Lower lobe of right lung (tissue), 2 donors: ENCODE measurements at places on chromosomes 1 and 21. TPM values are rescaled to one million over a fixed set of nuclear protein-coding genes. Genes with fewer than 3 reads are reported as not detected.

DNA sequence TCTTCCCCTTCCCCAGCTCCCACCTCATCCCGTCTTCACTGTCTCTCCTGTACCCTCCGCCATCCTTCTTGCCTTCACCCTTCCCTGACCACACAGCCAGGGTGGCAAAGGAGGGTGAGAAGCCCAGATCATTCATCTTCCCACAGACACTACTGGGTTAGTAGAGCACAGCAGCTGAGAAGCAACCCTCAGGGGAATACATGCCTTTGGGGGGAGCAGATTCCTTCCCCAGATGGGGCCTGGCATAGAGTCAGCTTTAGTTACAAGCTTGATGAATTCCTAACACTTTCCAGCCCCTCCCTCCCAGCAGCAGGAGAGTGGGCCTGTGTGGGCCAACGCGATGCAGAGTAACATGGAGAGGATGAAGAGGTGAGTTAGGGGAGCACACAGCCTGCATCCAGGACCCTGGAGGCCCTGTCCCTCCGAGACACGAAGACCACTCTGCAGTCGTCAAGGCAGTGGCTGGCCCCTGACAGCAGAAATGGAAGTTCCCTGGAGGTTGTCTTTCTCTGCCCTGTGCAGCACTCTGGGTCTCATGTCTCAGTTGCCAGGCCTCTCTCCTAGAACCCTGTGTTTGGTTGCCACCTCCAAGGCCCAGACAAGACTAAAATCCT is 8.8 kb upstream of the BTG2 start:
- no peak overlapping the region for H3K27ac ChIP-seq
- no peaks in the 10 kb centered on the region for H3K36me3 ChIP-seq
- H3K4me1 ChIP-seq, result peaks cover 2% of the 10 kb centered on the region
- H3K4me3 ChIP-seq, result no peak overlapping the region

DNA sequence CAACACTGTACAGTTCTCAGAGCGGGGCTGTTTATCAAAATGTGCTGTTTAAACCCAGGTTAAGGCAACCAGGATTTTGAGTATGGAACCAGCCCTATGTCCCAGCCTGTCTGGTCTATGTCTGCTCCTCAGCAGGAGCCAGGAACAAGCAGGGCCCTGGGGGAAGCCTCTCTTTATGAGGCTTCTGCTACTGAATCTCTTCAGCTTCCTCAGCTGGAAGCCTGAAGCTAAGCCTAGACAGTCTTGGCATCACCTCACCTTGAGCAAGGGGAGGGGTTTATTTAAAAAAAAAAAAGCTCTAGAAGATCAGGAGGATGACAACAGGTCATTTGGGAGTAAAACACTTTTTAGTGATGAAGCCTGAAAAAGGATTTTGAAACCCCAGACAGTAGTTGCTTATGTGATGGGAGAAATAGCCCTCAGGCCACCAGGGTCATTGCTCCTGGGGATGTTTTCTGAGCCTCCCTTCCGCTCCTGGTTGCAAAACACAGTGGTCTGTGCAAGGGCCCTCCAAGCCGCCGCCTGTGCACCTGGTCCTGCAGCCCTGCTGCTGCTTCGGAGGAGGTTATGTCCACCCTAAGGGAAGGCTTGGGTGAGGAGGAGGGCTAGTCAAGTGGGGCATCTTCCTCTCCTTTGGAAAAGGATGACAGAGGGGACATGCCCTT is 21.8 kb upstream of the GRHL3 start:
- H3K36me3 ChIP-seq, result no peaks in the 10 kb centered on the region
- H3K4me3 ChIP-seq, result no peak overlapping the region
- no peak for DNase-seq
- H3K4me1 ChIP-seq, result peaks cover 23% of the 10 kb centered on the region
- no peak overlapping the region for H3K27ac ChIP-seq

DNA sequence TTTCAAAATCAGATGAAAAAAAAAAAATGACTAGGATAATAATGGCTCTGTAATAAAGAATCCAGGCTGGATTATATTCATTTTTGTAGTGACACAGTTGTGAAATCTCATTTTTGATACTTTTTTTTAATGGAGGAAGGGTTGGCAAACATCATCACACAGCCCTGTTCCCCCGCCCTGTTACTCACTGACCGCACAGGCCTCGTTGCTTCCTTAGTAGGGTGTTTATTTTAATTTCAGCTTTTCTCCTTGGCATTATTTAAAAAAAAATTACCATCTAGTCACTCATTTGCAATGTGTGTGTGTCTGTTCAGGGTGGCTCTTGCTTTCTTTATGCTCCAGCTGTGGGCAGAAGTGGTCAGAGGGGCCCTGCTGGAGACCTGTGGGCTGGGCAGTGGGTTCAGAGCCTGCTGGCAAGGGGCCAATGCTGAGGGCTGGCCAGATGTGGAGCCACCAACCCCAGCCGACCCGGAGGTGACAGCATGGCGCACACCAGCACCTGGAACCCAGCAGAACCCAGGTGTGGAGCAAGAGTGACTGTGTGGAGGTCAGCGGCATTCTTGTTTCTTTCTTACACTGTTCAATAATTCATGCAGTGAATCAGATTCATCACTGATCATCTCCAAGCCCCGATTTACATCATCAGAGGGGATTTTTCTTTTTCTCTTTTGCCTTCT is 44.6 kb downstream of the ZSCAN20 start:
- H3K36me3 ChIP-seq, result no peaks in the 10 kb centered on the region
- no peaks in the 10 kb centered on the region for H3K27me3 ChIP-seq
- no peak overlapping the region for H3K4me3 ChIP-seq
- no peak for DNase-seq
- no peaks in the 10 kb centered on the region for H3K4me1 ChIP-seq

DNA sequence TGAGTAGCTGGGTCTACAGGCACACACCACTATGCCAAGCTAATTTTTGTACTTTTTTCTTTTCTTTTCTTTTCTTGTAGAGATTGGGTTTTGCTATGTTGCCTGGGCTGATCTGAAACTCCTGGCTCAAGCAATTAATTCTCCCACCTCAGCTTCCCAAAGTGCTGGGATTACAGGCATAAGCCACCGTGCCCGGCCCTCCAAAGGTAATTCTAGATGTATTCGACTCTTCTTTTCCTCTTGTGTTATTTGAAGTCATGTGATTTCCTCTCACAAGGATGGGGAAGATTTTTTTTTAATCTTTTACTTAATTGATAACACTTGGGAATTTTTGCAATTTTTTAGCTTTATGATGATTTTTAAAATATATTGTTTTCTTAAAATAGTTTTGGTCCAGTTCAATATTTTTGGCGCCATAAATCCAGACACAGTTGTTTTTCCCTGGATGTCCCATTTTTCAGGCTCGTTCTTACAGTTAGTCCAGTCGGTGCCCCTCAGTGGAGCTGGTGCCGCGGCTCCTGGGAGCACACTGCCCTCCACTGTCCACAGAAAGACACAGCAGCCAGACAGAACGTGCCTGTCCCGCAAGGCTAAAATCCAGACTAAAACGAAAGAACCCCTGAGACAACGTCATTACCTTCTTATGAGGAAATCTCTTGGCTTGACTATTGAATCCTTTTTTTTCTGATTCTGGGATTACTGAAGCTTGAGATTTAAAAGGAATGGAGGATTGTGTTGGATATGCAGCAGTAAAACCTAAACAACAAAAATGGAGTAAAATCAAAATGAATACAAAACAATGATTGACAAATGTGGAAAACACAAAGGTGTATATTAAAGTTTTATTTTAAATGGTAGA is 22.4 kb downstream of the STPG1 start:
- peak overlapping the region; percentile 28 for H3K4me3 ChIP-seq
- peak; percentile 80 for DNase-seq
- peaks cover 32% of the 10 kb centered on the region for H3K4me1 ChIP-seq
- peak overlapping the region; percentile 73 for H3K27ac ChIP-seq
- H3K27me3 ChIP-seq, result no peaks in the 10 kb centered on the region
- H3K36me3 ChIP-seq, result no peaks in the 10 kb centered on the region

- no peak overlapping the region for H3K4me3 ChIP-seq
- no peak for DNase-seq
- no peaks in the 10 kb centered on the region for H3K36me3 ChIP-seq
- no peaks in the 10 kb centered on the region for H3K27me3 ChIP-seq
- H3K4me1 ChIP-seq, result no peaks in the 10 kb centered on the region
Measured at GRCh38 chr21:39837861-39838359, 29.3 kb upstream of the PCP4 start.

DNA sequence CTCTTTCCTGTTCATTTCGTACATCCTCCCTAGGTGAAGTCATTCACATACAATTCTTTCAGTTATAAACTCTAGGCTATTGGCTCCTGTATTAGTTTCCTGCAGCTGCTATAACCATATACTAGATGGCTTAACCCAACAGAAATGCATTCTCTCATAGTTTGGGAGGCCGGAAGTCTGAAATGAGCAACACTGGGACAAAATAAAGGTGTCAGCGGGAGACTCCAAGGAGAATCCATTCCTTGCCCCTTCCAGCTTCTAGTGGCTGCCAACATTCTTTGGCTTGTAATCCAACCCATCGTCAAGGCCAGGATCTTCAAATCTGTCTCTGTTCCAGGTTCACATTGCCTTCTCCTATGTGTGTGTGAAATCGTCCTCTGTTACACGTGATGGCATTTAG is 71.3 kb downstream of the TOR3A start:
- H3K4me3 ChIP-seq, result no peak overlapping the region
- H3K27me3 ChIP-seq, result no peaks in the 10 kb centered on the region
- DNase-seq, result no peak
- no peak overlapping the region for H3K27ac ChIP-seq
- H3K4me1 ChIP-seq, result no peaks in the 10 kb centered on the region

DNA sequence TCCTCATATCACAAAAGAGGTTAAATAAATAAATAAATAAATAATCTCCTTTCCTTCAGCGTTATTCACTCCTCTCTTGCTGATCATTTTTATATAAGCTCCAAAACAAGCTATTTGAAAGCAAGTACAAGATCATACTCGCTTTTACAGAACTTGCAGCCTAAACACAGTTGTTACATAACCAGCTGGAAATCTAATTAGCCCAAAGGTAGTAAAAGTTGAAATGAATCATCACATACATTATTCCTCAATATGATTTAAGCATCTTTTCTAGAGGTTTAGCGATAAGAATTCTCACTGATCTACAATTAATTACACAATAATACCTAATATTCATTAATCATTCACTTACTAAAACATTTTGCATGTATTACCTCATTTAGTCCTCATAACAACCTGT is 160.2 kb downstream of the COP1 start:
- peaks cover 26% of the 10 kb centered on the region for H3K36me3 ChIP-seq
- H3K4me3 ChIP-seq, result no peak overlapping the region
- H3K27ac ChIP-seq, result no peak overlapping the region
- no peak for DNase-seq

DNA sequence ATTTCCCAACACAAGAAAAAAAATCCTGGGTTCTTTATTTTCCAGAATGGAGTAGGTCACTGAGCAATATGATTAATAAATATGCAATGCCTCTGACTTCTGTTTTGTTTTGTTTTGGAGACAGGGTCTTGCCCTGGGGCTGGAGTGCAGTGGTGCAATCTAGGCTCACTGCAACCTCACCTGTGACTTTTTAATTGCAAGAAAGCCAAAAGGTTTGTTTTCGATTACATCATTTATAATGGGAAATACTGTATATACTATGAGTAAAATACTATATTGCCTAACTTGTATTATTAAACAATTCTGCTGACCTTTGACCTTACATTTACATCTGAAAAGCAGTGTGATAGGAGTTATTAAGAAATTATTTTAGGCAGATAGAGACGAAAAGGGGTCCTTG is 11.6 kb upstream of the CD46 start:
- peaks cover 8% of the 10 kb centered on the region for H3K4me1 ChIP-seq
- no peak for DNase-seq
- no peaks in the 10 kb centered on the region for H3K36me3 ChIP-seq
- no peaks in the 10 kb centered on the region for H3K27me3 ChIP-seq
- no peak overlapping the region for H3K27ac ChIP-seq

- H3K27me3 ChIP-seq, result peaks cover 26% of the 10 kb centered on the region
- H3K4me3 ChIP-seq, result no peak overlapping the region
- H3K36me3 ChIP-seq, result no peaks in the 10 kb centered on the region
- DNase-seq, result no peak
- no peak overlapping the region for H3K27ac ChIP-seq
Measured at GRCh38 chr1:85049735-85050166, 1.5 kb upstream of the MCOLN3 start.

GRCh38 chr1:3315399-3316339 is 138.8 kb upstream of the ARHGEF16 start:
- DNase-seq, result no peak
- no peak overlapping the region for H3K4me3 ChIP-seq
- H3K36me3 ChIP-seq, result no peaks in the 10 kb centered on the region
- no peak overlapping the region for H3K27ac ChIP-seq
- H3K4me1 ChIP-seq, result peaks cover 47% of the 10 kb centered on the region
- H3K27me3 ChIP-seq, result peaks cover 13% of the 10 kb centered on the region

DNA sequence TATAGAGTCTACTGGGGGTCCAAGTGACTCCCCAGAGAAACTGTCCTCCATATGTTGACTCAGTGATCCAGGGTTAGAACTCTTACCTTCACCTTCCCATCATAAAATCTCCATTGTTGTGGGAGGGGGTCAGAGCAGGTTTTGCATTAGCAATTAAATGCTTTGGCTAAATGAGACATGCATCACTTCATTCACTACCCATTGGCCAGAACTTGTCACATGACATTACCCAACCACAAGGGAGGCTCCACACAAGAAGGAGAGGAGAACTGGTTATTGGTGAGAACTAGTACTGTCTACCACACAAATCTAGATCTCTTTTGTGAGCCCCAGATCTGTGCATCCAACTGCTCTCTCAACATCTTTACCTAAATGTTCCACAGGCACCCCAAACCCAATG is 4.2 kb upstream of the C1orf162 start:
- H3K27me3 ChIP-seq, result no peaks in the 10 kb centered on the region
- H3K27ac ChIP-seq, result no peak overlapping the region
- H3K4me1 ChIP-seq, result peaks cover 21% of the 10 kb centered on the region
- H3K36me3 ChIP-seq, result peaks cover 26% of the 10 kb centered on the region
- no peak overlapping the region for H3K4me3 ChIP-seq
- DNase-seq, result no peak

- H3K27me3 ChIP-seq, result no peaks in the 10 kb centered on the region
- no peak overlapping the region for H3K4me3 ChIP-seq
- DNase-seq, result no peak
- H3K36me3 ChIP-seq, result peaks cover 38% of the 10 kb centered on the region
- H3K4me1 ChIP-seq, result peaks cover 10% of the 10 kb centered on the region
Measured at GRCh38 chr1:9107136-9107535, 21.8 kb downstream of the GPR157 start.

DNA sequence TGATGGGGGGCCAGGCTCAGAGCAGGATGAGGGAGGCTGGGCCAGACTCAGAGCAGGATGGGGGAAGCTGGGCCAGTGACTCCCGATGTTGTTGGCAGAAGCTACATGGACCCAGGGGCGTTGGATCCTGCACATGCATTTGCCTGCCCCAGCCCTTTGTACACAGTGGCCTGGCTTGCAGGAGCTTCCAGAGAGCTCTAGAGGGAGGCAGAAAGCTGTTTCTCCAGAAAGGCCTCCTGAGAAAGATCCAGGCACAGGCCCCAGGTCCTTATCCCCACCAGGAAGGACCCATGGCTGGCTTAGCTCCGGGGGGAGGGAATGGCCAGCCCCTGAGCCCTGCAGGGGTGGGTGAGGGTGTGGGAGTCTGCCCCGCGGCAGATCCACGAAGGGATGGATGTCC is 106.6 kb upstream of the ACTRT2 start:
- no peak for DNase-seq
- H3K27me3 ChIP-seq, result no peaks in the 10 kb centered on the region
- no peak overlapping the region for H3K27ac ChIP-seq
- no peaks in the 10 kb centered on the region for H3K36me3 ChIP-seq
- no peaks in the 10 kb centered on the region for H3K4me1 ChIP-seq
- H3K4me3 ChIP-seq, result no peak overlapping the region

Gene LYPD8
- total RNA-seq, result not detected

Gene HES2
- total RNA-seq, result 6.4 TPM

Gene BCAN
- total RNA-seq, result not detected
